ENCODE measurements at places on chromosomes 4 and X.

- DNase-seq = no peak
These were observed 8.4 kb upstream of the ADGRG2 start for GRCh38 chrX:19130628-19131027.

DNA sequence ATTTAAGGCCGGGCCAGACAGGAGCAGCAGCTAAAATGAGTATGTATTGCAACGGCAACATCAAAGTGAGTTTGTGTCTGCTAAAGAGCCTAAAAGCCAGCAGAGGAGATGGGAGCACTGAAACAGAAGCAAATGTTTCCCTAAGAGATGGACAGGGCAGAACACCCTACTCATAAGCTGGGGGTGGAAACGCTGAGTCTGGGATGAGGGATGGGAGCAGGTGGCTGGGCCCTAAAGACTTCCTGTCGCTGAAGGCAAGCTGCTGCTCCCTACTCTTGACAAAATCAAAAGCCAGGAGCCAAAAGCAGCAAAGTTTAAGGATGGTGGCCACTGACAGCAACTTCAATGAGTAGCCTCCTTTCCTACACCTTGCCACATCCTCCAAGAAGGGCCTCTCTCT lies 40.6 kb upstream of the NAP1L5 start:
- DNase-seq = no peak

GRCh38 chr4:130922955-130923354 lies 1827.0 kb downstream of the C4orf33 start:
- no peak for DNase-seq

DNA sequence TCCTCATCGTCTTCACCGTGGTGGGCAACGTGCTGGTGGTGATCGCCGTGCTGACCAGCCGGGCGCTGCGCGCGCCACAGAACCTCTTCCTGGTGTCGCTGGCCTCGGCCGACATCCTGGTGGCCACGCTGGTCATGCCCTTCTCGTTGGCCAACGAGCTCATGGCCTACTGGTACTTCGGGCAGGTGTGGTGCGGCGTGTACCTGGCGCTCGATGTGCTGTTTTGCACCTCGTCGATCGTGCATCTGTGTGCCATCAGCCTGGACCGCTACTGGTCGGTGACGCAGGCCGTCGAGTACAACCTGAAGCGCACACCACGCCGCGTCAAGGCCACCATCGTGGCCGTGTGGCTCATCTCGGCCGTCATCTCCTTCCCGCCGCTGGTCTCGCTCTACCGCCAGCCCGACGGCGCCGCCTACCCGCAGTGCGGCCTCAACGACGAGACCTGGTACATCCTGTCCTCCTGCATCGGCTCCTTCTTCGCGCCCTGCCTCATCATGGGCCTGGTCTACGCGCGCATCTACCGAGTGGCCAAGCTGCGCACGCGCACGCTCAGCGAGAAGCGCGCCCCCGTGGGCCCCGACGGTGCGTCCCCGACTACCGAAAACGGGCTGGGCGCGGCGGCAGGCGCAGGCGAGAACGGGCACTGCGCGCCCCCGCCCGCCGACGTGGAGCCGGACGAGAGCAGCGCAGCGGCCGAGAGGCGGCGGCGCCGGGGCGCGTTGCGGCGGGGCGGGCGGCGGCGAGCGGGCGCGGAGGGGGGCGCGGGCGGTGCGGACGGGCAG lies 792 bp downstream of the ADRA2C start:
- DNase-seq = no peak

DNA sequence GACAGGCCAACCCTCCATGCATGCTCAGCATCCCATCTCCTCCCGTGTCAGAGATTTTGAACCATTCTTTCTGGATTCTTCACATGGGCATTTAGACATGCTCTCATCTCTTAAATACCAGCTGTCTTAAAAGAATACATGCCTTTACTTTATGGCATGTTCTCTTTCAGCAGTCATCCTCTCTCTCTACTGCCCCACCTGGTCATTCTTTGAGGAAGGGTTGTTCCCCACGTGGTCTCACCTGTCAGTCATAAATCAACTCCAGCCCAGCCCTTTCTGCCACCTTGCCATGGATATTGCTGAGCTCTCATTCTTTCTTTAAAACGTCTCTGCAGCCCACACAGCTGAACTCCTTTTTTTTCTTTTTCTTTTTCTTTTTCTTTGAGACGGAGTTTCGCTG lies 111.3 kb downstream of the ARHGAP10 start:
- DNase-seq = no peak

GRCh38 chr4:161704040-161704439 lies 459.8 kb downstream of the FSTL5 start:
- no peak for DNase-seq

DNA sequence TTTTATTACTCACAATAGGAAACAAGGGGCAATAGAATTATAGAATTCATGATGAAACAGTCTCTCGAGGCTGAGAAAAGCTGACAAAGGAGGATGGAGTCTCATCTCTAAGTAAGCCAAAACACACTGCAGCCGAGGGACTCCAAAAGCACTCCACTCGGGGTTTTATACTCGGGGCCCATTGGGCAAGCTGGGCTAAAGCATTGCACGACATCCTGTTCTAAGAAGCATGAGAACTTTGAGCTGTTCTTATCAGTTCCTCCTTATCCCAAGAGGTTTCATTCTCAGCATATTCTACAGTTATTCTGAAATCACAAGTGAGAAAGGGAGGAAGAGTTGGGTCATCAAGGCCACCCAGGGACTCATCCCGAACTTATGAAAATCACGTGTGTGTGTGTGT lies 1475.5 kb downstream of the PCDH18 start:
- no peak for DNase-seq

DNA sequence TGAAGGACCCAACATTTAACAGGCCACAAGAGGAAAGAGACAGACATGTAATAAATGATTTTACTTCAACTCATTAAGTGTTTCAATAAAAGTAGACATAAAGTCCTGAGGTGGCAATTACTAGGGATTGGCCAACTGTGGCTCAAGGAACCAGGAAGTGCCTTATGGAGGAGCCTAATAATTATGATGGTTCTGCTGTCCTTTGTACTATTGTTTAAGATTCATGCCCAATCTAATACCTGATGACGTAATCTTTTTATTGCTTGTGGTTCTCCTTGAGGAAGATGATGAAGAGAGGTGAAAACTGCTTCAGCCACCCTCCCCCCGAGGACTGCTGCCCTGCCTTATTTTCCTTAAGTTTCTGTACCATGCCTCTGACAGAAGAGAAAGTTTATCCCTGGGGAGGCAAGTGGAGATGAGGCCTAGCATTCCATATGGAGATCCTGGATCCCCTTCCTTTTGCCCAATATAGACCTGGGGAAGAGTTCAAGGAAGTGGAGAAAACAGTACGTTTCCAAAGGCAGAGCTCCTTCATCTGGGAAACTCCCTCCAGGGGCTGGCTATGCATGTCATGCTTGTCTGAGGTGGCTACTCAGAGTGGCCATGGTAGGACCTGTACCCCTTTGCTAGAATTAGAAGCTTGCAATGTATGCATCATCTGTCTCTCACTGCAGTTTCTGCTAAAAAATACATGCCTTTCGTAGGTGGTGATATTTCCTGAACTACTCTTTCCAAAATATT lies 56.8 kb upstream of the FAT1 start:
- no peak for DNase-seq
